Cortex of kidney (tissue), 1 donor: ENCODE measurements at places on chromosomes 12 and 14.

DNA sequence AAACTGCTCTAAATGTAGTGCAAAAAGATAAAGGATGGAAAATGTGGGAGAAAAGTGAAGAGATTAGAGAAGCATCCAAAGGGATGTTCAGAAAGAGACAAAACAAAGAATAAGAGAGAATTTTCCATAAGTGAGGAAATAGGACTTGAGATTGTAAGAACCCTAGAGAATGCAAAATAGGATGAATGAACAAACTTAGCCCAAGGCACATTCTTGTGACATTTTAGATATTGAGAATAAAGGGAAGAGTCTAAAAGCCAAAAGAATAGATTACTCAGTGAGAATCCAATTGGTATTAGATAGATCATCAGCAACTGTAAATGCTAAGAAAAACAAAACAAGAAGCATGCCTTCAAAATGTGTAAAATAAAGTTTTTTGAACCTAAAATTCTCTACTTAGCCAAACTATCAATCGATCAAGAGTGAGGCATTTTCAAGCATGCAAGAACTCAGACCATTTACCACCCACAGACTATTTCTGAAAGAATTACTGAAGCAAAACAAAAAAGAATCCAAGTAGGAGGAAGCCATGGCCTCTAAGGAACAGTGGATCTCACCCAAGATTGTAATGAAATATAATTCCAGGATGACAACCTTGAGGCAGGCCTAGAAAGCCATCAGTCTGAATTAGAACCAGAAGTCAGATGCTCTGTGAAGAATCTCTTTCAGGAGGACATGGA lies 33.5 kb downstream of the DYRK2 start:
- DNase-seq = no peak

DNA sequence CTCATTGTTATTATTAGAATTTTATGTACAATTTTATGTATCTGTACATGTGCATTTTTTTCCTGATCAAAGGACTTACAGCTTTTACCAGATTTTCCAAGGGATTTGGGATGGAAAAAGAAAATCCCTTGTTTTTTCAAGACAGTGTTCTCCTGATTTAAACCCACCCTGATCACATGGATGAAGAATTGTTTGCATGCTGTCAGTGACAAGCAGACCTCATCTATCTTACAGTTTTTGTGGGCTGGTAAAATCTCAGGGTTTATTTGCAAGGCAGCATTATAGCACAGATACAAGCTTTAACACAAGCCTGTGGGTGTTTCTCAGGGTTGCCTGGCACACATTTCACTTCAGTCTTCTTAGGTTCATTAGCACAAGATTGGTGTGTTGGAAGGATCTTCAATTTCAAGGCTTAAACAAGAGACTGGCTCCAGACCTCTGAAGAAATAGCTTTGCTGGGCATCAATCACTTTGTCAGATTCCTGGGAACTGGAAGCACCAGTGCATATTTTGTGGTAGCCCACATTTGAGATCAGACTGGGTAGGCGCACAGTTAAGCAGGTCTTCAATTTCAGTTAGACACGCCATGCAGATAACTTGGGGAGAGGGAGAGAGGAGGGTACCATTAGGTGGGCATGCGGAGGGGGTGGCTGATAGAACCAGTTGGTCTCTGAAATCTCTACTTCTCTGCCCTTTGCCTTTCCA lies 118.0 kb downstream of the TBX5 start:
- DNase-seq = no peak

- no peak for DNase-seq
These were observed 180.8 kb downstream of the C12orf50 start for GRCh38 chr12:87848248-87848868.

GRCh38 chr14:32682214-32682613 lies 256.5 kb upstream of the NPAS3 start:
- DNase-seq = no peak

DNA sequence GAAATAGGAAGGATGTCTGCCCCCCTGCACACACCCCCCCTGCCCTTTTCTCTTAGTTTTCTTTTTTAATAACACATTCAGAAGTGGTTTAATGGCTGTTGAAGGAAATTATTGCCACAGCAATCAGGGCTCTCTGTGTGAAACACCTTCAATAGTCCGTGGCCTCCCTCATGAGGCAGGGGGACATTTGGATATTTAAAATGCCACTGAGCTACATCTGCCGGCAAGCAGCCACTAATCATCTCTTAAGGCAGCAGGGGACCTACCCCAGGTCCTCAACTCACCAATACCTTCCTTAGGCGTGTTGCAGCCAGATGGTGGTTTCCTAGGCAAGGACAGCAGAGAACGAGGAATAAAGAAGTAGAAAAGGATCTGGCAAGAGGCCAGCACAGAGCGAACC lies 283.2 kb downstream of the TTC8 start:
- no peak for DNase-seq

DNA sequence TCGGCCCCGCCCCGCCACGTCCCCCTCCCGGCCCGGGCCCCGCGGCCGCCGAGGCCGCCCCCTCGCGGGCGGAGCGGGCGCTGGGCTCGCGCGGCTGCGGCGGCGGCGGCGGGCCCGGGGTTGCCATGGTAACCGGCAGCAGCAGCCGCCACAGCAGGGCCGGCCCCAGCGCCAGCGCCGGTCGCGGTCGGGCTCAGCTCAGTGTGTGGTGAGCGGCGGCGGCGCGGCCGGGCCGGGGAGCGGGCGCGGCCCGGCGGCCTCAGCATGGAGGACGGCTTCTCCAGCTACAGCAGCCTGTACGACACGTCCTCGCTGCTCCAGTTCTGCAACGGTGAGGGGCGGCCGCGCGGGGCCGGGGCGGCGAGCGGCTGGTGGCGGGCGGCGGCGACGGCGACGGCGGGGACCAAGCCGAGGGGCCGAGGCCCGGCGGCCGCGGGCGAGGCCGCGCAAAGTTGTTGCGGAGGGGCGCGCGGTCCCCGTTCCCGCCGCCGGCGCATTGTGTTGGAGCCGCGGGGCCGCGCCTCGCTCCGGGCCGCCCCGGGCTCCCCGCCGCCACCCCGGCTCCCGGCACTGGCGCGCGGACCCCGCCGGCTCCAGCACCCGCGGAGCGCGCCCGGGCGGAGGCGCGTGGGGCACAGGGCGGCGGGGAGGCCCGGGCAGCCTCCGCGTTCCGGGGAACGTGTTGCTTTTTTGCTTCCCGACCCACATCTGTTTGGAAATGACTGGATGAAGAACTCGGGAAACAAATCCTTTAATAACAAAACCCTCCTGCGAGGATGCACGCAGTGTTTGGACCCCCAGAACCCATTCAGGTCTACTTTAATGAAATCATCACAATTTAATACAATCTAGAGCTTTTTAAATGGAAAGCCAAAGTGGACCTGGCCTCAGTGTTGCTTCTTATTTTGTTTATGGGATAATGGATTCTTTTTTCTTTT lies at the start of gene EML1:
TSS of gene EML1 (plus strand) at position 201 of the 938 bp plus-strand sequence. CDS start at position 265, 64 bp downstream.
- DNase-seq = no peak

- DNase-seq = no peak
These were observed 54.8 kb upstream of the TTC7B start for GRCh38 chr14:90870950-90871604.

DNA sequence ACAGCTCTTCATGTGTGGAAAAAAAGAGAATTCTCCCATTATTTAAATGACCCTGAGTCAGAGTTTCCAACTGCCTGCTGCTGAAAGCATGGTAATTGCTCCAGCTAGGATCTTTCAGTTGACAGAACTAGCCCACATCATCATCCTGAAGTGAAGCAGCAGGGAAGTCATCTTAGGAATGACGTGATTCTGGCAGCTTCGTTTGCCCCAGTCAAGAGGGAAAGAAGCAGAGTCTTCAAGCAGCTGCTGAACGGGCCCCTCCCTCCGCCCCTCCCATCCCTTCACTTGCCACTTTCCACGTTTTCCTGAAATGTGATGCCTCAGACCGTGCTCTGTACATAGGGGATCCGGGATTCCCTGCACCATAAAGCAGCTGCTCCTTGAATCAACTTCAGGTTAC lies 455.0 kb upstream of the TMEM132C start:
- no peak for DNase-seq

DNA sequence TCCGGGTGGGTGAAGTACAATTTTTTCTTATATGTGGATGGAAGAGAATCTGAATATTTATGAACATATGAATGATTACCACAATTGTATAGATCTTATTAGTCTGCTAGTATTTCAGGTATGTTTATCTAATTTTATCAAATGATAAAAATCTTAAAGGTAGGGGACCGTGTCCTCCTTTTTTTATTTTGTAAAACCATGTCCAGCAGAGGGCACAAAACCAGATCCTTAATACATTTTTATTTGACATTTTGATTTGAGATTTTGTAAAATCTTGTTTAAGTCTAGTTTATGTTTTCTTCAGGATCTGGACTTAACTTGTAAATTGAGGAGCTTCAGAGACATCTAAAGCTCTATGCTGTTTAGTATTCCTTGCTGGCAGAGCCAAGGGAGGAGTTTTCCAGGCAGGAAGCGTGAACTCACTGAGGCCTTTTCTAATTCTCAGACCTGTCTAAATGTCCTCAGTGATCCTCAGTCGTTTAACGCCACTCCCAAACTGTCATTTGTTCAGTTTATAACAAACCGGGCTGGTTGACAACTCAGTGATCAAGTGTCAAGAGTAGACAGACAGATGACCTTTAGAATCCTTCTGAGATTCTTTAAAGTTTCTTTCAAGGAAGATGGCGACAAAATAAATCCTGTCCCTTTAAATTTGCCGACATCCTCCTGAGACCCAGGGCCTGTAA lies 263.9 kb downstream of the KTN1 start:
- no peak for DNase-seq

DNA sequence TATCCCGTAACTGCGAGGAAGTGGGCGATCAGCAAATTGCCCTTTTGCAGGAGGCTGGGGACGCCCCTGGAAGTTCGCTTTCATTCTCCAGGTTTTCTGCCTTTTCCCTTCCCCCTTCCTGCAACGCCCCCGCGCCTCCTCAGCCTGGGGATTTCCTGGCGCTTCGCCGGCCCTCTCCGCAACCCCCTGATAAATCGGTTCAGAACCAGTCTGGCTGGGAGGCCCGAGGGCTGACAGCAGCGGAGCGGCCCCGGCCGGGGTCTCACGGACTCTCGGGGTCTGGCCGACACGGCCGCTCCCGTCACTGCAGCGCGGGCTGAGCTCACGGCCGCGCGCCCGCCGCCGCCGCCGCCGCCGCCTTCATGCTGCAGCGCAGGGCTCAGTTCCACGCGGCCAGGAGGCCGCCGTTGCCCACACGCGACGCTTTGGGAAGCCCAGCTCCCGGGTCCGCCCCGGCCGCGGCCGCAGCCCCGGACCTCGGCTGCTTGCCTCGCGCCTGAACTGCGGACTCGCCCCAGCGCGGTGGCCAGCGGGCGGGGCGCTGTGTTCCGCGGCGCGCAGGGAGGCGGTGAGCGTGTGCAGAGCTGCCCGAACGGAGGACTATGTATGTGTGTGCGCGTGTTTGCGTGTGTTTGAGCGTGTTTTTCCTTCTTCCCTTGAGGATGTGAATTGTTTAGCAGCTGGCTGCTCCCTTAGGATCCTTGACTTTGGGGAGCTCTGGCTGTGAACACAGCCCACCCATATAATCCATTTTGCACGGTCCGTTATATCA lies at the start of gene LRFN5:
TSS of gene LRFN5 (plus strand) at position 345 of the 772 bp plus-strand sequence.
- no peak for DNase-seq

DNA sequence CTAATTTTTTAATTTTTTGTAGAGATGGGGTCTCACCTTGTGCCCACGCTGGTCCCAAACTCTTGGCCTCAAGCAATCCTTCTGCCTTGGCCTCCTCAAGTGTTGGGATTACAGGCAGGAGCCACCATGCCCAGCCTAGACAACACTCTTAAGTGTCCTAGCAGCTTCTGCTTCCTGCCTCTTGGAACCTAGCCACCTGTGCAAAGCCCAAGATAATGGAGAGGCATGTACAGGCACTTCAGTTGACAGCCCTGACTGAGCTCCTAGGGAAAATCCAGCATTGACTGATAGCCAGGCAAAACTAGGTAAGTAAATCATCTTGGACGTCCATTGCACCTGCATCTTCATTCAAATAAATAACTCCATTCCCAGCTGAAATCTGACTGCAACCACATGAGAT lies 15.5 kb downstream of the COX14 start:
- no peak for DNase-seq

DNA sequence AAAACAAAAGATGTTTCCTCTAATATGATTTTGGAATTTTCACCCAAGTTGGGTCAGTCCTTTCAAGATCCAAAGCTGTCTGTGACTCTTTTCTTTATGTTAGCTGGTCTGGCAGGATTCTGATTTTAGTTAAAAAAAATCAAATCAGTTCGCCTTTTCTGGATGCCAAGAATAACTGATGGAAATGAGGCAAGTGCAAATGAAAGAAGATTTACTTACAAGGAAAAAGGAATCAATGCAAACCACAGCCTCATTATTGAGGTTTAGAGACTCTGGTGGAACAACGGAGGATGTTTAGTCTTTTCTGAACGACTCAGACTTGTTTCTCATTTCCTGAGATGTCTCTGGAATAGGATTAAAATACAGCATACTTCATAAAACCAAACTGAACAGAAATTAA lies 117.0 kb upstream of the DYRK2 start:
- DNase-seq = no peak

GRCh38 chr12:32671930-32672780 lies 6.9 kb upstream of the DNM1L start:
- no peak for DNase-seq

DNA sequence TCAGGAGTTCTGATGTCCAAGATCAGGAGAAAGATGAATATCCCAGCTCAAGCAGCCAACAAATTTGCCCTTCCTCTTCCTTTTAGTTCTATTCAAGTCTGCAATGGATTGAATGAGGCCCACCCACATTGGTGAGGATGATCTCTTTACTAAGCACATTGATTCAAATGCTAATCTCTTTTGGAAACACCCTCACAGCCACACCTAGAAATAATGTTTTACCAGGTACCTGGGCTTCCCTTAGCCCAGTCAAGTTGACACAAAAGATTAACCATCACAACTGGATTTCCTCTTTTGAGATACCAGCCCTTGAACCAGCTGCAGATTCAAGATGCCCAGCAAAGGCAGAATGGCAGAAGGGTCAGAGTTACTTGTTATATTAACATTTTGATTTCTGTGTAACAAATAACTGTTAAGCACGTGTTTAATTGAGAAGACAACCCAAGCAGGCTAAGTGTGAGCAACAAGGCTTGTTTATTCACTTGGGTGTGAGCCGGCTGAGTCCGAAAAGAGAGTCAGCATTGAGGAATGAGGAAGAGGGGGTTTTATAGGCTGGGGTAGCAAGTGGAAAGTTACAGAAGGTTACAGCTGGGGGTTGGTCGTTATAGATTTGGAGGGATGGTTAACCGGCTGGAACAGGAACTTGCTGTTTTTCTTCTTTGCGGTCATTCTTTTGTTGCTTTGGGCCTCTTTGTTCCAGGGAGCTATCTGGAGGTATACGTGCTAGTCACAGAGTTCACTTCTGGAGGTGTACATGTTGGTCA lies 180.3 kb downstream of the EMP1 start:
- DNase-seq = no peak
